Fibroblast of skin of scalp (primary cell): ENCODE measurements at places on chromosomes 3 and 15.

DNA sequence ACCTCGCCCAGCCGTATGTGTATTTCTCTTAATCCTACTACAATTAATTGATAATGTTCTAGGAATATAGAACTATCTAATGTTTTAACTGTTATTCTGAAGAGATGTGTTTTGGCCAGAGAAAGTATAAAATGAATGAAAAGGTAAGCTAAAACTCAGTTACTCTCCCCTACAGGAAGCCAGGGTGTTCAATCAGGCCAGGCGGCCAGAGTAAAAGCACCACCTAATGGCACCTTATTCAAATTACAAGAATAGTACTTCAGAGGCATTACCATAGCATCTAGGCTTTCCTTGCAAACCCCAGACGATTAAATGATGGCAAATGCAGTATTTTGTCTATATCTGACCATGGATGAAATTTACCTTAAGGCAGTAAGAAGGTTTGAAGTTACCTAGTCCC lies 10.4 kb downstream of the SLC12A8 start:
- DNase-seq, result no peak

- DNase-seq, result peak; percentile 20
These were observed 29.1 kb upstream of the LMCD1 start for GRCh38 chr3:8472549-8472948.

- peak; percentile 61 for DNase-seq
These were observed 144.3 kb upstream of the PFN2 start for GRCh38 chr3:150114873-150115540.

GRCh38 chr15:90666135-90666909 lies 50.8 kb upstream of the BLM start:
- no peak for DNase-seq

- DNase-seq, result no peak
These were observed 2.4 kb upstream of the STT3B start for GRCh38 chr3:31530039-31530959.

GRCh38 chr3:62718515-62719320 lies 156.5 kb downstream of the CADPS start:
- DNase-seq, result peak; percentile 70

DNA sequence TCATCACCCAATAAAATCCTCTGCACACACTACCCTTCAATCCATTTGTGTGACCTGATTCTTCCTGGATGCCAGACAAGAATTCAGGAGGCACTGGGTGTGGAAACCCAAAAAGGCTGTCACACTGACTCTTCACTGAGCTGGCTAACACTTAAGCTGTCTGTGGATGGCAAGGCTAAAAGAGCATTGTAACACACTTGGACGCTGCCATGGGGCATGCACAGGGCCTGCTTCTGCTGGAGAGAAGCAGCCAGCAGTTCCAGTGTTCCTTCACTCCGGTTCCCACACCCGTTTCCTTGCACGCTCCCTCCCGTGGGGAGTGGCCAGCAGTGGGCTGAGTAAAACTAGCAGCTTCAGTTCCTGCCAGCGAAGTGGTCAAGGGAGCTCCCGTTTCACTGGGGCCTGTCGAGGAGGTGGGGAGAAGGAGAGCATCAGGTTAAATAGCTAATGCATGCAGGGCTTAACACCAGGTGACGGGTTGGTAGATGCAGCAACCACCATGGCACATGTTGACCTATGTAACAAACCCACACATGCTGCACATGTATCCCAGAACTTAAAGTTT lies 737.1 kb downstream of the FHIT start:
- no peak for DNase-seq
